ENCODE measurements at places on chromosomes 2 and 18.

DNA sequence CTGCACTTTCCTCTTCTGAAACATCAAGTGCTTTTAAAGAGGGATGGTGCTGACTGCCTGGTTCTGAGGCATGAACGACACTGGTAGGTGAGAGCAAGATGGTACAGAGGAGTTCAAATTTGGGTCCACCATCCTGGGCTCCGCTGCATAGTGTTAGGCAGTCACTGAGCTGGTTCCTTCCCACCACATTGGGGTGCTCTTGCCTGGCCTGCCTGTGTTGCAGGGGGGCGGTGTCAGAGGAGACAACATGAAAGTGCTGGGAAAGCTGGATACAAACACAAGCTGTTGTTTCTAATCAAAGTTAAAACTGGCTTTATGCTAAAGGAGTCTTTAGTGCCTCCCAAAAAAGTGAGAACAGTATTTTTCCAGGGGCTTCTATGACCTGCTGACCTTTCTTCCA, 258.1 kb downstream of the GBX2 start:
- no peak for DNase-seq

DNA sequence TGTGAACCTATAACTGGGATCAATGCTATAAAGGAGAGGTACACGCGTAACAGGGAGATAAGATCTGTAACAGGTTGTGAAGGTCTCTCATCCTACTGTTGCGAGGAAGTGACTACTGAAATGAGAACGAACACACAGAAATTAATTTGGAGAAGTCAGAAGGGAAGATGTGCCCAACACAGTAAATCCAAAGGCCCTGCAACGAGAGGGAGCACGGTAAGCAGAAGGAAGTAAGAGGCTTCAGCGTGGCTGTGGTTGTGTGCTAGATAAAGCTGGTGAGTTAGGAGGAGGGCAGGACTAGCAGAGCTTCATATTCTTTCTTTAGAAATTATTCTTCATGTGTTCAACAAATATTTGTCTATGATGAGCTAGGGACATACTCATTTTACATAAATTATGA, 2.5 kb upstream of the ATG16L1 start:
- no peak for DNase-seq

DNA sequence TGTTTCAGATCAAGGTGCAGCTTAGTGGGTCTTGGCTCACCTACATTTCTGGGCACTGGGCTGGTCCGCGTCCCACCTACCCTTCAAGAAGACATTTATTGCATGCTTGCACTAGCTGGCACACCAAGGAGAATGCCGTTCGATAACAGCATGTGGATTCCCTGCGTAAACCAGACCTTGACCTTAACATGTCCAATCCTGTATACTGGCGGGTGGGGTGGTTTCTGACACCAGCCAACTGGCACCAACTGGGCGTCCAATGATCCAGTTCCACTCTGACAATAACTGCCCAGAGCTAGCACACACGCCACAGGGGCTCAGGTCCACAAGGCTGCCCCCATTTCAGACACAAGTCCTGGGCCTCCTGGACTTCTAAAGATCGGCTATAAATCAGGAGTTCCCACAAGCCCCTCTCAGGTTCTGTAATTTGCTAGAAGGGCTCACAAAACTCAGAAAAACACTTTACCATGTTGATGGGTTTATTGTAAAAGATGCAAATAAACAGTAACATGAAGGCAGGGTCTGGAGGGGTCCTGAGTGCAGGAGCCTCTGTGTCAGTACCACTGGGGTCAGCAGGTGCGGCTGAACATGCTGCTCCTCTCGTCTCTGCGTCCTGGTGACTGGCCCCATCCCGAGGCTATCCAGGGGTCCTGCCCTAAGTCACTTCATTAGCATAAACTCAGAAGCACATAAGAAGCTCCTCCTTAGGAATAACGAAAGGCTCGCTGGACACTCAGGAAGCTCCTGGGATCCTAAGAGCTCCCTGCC, 161.8 kb downstream of the HDAC4 start:
- DNase-seq: no peak

DNA sequence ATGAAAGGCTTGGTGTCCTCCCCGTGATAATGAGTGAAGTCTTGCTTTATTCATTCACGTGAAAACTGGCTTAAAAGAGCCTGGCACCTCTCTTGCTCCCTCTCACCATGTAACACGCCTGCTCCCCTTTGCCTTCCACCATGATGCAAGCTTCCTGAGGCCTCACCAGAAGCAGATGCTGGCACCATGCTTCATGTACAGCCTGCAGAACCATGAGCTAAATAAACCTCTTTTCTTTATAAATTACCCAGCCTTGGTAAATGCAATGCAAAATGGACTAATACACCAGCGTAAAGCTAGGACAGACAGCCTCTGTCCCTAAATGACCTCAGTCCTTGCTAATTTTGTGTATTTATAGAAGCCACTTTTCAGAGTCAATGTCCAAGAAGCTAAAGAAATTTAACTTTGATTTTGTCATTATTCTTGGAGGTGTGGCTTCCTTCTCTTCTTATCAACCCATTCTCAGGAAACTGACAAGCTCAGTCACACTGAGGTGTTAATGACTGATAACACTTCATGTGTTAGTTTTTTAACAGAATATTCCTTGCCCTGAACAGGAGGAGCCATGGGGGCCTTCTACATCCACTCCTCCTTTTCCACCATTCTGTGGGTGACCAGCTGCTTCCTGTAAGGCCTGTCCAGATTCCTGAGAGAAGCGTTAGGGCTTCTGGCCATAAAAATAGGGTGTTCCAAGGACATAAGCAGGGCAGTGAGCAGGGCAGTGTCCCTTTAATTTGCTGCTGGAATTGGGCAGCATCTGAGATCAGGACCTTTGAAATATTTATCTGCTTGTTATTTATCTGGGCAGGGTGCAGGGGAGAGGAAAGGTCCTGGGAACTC, 38.0 kb upstream of the EPAS1 start:
- no peak for DNase-seq

- no peak for DNase-seq
Observed at GRCh38 chr2:216420367-216421101, 8.2 kb downstream of the SMARCAL1 start.

- DNase-seq: no peak
Observed at GRCh38 chr2:200125444-200126284, 170.3 kb downstream of the MAIP1 start.

DNA sequence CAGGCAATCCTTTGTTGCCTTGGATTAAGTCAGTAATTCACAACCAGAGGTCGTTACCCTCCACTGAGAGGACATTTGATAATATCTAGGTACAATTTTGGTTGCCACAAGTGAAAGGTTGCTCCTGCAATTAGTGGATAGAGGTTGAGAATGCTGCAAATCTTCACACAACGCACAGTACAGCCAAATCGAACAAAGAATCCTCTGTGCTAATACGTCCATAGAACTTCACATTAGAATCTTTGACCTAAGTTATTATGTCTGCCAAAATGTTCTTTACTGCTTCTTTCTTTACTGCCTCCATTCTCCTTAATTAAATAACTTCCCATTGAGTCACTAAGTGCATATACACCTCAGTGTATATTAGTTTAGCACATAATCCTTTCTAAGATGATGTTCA, 879.5 kb downstream of the TRIB2 start:
- DNase-seq: no peak

- DNase-seq: no peak
Observed at GRCh38 chr2:150468350-150468960, 19.0 kb downstream of the RND3 start.

DNA sequence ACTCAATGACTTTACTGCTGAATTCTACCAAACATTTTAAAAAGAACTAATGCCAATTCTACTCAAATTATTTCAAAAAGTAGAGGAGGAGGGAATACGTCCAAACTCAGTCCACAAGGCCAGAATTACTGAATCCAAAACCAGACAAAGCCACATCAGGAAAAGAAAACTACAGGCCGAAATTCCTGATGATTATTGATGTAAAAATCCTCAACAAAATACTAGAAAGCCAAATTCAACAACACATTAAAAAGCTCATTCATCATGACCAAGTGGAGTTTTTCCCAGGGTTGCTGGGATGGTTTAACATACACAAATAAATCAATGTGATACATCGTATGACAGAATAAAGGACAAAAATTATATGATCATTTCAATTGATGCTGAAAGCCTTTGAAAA, 103.9 kb upstream of the UBE2E3 start:
- DNase-seq: no peak

DNA sequence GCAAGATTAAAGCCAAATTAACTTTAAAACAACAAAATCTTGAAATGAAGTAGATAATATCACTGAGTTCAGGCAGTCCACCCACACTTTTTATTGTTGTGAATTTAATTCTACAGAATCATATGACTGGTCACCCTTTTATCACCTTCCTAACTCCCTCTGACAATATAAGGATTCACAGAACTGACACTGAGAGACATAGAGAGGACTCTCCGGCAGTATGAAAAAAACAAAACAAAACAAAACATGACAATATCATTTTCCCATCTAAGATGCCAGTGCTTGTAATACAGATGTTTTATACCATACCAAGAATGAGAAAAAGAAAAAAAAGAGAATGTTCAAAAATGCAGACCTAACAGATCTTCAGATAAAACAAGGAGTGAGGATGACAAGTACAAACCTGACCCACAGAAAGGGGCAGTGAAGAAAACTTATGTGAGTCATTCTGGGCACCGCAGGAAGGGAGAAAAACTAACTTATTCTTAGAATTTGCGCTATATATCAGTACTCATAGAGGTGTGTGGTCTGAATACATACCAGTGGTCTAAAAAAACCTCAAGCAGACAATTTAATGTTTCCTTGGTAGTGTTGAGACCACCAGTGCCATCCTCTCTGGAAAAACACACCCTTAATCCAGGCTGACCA, 136.6 kb downstream of the ZAP70 start:
- DNase-seq: no peak

GRCh38 chr2:231523451-231524285, 6.6 kb downstream of the NMUR1 start:
- DNase-seq: no peak

DNA sequence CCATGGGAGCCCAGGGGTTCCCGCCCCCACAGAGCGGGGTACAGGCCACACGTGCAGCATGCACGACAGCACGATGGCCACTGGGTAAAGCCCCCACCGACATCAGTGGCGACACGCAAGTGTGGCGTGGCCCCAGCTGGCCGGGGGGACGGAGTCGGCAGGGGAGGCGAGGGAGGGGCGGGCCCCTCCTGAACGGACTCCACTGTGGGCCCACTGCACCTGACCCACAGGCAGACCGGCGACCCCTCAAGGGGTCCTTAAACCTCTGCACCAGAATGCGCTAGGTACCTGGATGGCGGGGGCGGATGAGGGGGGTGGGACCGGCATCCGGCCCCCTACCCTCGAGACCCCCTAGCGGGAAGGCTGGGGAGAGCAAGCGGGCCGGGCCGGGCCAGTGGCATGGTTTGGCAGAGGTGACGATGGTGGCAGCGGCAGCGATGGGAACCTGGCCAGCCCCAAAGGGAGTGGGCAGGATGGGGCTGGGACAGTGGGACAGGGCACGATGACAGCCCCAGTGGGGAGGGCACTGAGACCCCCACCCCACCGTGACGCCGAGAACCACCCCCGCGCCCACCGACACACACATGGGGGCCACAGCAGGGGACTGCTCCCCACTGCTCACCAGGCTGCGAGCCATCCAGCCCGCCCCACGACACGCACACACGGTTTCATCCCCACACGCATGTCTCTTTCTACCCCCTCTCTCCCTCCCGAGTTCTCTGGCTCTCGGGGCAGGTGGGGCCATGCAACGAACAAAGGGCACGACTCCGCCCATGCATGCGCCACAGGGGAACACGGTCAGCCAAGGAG, 91.9 kb upstream of the ANKRD30BL start:
- no peak for DNase-seq

GRCh38 chr2:237669283-237669627, 41.9 kb downstream of the LRRFIP1 start:
- DNase-seq: no peak

- DNase-seq: no peak
Observed at GRCh38 chr2:180359522-180360282, 352.6 kb upstream of the CWC22 start.

DNA sequence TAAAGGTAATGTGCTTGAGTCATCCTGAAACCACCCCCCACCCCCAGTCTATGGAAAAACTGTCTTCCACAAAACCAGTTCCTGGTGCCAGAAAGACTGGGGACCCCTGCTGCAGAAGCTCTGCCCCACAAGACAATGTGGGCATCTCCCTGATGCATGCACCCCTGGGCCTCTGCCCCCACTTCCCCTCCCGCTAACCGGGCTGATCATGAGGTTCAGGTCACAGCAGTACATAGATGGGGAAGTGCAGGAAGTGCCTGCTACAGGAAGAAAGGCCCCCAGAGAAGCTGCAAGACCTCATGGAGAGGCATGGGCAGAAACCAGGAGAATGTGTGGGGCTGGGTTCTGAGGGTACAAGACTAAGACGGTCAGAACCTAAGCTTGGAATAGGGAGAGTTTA, 243.4 kb upstream of the ID2 start:
- DNase-seq: peak; percentile 46

DNA sequence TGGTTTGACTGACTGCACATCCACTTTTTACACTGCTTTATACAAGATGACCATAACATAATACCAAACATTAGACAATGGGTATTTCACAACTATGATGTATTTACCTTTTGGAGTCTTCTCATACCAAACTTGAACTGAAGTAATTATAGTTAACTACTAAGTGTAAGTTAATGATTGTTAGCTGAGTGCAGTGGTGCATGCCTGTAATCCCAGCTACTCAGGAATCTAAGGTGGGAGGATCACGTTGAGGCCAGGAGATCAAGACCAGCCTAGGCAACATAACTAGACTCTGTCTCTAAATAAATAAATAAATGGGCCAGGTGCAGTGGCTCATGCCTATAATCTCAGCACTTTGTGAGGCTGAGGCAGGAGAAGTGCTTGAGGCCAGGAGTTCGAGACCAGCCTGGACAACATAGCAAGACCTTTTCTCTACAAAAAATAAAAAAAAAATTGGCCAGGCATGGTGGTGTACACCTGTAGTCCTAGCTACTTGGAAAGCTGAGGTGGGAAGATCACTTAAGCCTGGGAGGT, 44.9 kb upstream of the ORC2 start:
- DNase-seq: no peak

- no peak for DNase-seq
Observed at GRCh38 chr2:158718851-158719250, 76.3 kb upstream of the DAPL1 start.

DNA sequence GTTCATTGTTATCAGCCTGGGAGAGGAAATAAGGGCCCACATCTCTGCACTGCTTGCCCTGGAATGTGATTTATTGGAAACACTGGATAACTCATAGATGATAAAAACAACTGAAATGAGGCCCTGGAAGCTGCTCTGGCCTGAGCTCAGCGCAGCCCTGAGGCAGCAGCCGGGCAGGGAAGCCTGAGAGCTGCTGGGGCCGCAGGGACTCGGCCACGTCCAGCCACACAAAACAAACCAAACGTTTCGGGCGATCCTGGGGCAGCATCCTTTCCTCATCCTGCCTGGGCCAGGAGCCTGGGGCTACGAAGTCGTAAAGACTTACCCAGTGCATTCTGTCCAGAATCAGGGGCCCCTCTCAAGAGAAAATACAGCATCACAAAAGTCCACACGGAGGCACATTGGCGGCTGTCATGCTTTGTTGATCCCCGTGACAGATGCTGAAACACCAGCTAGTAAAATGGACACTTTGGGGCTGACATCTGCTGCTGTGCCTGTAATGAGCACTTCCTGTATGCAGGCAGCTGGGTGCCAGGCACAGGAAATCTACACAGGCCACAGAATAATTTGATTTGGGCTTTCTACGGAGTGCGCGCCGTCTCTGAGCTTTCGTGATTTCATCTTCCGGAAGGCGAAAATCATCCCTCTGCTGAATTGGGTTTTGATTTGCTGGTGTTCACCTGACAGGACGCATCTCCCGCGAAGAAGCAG, 250.6 kb downstream of the EIPR1 start:
- no peak for DNase-seq

- DNase-seq: no peak
Observed at GRCh38 chr2:161265874-161266273, 42.4 kb upstream of the PSMD14 start.

All from C1 segment of cervical spinal cord (tissue), 14 donors.